ELF-1 (cell line): ENCODE measurements at places on chromosomes 2 and 18.

- peak; percentile 99 for DNase-seq
These were observed 184.6 kb downstream of the ZFP36L2 start for GRCh38 chr2:43041661-43042360.

- DNase-seq, result no peak
These were observed 713.6 kb downstream of the PLCL1 start for GRCh38 chr2:198517976-198518375.

DNA sequence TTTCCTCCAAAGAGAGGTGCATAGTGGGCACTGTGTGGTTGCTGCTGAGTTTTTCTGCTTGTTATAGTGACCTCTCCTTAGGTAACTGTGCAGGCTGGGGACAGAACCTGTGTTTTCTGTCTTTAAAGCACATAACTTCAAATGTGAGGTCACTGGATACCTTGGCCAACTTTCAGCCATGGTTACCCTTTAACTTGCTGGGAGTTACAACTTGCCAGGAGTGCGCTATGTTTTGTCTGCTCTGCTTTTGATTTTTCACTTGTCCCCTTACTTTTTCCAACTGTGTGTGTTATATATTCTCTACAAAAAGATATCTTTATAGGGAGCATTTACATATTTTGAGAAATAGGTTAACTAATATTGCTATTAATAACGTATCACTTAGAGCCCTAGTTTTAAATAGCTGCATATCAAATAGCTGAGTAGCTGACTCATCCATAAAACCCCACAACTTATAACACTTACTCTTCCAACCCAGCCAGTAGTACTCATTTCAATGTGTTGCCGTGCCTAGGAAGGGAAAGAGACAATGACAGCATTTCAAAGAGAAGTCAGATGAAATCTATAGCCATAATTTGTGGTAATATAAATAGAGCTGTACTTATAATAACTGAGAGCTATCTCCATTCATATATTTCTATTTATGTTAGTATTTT is 51.6 kb downstream of the DPP4 start:
- no peak for DNase-seq

GRCh38 chr2:157433394-157433793 is 10.5 kb downstream of the CYTIP start:
- DNase-seq, result no peak

DNA sequence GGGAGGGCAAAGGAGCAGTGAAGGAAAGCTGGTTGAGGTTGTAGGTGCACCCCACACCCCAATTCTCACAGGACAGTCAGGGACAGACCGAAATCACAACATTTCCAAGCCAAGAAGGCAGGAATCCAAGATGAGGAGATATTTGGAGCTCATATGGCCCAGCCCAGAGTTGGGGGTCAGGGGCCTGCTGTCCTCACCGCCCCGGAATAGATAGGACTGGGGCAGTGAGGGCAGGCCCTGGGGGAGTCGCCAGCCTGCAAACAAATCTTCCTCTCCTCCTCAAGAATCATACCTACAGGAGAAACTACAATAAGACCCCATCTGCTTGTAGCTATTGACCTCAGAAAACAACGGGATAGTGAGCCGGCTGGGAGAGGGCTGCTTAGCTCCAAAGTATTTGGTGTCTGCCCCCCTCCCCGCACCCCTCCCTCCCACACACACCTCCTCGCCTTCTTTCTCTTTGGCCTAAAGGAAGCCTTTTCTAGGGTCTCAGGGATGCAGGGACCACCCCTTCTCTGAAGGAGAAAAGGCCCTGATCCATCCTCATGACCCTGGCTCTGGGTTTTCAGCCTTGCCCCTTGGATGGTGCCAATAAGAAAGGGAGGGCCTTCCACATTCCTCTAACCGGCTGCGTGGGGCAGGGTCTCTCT is 3.8 kb downstream of the EN1 start:
- DNase-seq, result peak; percentile 6

GRCh38 chr18:44895176-44895798 is 214.6 kb downstream of the SETBP1 start:
- DNase-seq, result peak; percentile 12

- DNase-seq, result no peak
These were observed 16.9 kb upstream of the RGPD4 start for GRCh38 chr2:107809835-107810234.

GRCh38 chr2:170563401-170563800 is 151.7 kb upstream of the SP5 start:
- DNase-seq, result no peak

DNA sequence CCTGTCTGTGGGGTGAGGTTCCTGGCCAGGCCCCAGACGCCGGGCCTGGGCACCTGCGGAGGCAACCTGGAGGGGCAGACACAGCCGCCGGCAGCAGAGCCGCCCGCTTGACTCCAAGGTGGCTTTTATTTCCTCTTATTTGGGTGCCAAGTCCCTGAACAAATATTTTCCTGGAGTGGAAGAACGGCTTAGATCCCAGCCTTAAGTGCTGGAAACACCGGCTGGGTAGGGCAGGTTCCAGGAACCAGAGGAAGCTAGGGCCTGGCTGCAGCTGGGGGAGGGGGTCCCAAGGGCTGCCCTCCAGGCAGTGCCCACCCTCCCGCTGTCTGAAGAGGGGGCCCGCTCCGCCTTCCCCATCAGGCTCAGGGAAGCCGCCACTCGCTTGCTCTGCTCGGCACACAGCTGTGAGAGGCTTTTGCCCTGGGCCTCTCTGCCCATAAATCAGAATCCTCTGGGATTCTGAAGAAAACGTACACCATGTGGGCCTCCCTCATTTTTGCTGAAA is 28.2 kb downstream of the SDC1 start:
- no peak for DNase-seq

- no peak for DNase-seq
These were observed 111.7 kb upstream of the CSRNP3 start for GRCh38 chr2:165357758-165358157.

GRCh38 chr2:233124421-233125080 is 64.4 kb downstream of the INPP5D start:
- peak; percentile 81 for DNase-seq

DNA sequence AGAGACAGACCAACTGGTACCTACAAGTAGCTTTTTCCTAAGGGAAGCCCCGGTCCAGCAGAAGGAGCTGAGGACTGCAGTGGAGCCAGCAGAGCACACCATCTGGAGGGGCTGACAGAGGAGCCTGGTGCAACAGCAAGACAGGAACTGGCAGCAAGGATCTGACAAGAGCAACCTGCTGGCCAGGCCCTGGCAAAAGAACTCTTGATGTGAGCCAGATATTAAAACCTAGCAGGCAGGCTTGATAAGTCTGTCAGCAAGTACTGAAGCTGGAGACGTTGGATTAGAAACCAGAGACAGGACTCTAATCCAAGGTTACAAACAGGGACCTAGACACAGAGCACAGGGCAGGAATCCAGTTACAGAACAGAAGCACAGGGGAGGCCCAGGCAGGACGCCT is 260.7 kb upstream of the MGAT5 start:
- peak; percentile 37 for DNase-seq

DNA sequence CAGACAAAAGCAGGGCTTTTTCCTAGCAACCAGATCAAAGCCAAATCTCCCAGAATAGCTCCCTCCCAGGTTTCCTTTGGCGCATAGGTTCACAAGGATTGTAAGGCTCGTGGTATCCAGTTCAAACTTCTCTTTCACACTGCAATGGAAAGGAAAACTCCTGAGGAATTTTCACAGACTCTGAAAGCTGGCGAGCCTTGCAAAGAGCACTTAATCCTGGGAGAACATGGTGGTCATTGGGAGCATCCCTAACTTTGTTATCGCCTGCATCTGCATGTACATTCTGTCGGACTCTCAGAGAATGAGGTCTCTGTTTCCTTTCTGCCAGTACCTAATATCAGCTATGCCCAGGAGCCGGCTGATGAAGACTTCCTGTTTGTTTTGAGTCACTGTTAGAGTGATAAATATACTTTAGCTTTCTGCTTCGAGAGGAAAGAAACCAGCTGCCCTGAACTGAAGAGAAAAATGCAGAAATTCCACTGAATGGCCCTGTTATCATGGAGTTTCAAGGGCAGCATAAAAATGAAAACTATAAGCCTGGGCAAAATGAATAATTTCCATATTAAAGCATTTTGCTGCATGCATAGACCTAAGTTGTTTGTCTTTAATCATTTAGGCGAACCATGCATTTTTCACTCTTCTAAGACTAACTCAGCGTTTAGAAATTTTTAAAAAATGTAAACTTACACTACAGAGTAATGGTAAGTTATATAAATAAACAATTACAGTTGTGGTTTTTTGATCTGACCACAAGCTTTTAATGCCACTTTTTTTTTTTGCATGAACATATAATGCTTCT is 76.4 kb upstream of the ZEB2 start:
- DNase-seq, result peak; percentile 57

DNA sequence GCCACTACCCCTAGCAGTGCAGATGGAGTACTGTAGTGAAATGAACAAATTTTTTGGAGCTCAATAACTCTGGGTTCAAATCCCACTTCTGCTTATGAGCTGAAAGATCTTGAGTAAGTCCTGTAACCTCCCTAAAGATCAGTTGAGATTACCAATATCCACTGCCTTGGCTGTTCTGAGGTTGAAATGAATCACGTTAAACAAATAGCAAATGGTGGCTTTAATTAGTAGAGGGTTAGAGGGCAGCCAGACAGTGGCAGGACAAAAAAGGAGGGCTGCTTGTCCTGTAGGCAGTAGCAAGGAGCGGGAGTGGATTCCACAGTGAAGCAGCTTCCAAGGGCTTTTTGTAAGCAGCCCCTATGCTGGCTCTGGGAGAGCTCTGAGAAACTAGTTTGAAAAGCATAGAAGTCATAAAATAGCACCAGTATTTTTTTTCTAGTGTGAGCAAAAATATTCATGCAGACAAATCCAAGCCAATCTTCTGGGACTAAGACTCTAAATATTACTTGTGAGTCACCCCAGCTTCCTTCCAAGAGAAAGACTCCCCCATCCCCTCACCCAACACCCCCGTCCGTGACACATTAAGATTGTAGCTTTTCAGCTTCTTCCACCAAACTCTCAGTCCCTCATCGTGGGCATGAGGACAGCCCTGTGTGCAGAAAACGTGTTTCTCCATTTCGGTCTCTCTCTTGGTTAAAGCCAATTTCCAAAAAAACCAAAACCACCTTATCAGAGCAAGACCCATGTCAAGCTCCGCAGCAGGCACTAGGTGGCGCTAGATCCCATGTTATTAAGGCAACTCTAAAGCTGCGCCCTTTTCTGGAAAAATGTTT is 123.5 kb upstream of the LGALSL start:
- DNase-seq, result peak; percentile 86

DNA sequence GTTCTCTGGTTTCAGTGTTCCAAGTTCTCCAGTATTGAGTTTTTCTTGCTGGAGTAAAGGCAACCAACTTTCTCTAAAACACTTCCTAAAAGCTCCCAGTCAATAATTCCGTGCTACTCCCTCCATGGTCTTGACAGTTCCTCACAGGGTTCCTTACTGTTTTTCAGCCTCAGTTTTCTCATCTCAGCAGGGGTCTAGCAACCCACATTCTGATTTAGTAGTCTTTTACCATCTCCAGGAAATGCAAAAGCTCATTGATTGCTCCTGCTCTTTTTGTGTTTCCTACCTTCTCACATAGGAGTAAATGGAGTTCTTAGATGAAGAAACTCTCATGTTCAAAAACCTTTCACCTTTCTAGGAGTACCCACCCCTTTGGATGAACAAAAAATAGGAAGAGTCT is 978.8 kb upstream of the POU3F3 start:
- DNase-seq, result no peak

- DNase-seq, result peak; percentile 4
These were observed 38.7 kb downstream of the PSD4 start for GRCh38 chr2:113212245-113213060.

DNA sequence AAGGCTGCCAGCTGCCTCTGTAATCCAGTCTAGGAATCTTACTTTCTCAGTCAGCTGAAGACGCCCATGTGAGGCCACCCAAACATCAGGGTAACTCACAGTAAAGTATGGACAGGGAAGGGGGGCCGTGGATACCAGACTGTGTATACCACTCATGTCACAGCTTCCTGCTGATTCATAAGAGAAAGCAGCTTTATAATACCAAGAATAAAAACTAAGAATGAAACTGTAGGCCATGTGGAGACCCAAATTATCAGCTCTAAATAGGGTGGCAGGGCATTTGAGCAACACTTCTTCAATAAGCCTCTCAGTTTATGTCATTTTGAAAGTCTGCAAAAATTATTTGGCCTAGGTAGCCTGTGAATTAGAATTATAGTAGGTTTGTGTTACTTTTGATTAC is 115.0 kb upstream of the CDCA7 start:
- DNase-seq, result no peak

DNA sequence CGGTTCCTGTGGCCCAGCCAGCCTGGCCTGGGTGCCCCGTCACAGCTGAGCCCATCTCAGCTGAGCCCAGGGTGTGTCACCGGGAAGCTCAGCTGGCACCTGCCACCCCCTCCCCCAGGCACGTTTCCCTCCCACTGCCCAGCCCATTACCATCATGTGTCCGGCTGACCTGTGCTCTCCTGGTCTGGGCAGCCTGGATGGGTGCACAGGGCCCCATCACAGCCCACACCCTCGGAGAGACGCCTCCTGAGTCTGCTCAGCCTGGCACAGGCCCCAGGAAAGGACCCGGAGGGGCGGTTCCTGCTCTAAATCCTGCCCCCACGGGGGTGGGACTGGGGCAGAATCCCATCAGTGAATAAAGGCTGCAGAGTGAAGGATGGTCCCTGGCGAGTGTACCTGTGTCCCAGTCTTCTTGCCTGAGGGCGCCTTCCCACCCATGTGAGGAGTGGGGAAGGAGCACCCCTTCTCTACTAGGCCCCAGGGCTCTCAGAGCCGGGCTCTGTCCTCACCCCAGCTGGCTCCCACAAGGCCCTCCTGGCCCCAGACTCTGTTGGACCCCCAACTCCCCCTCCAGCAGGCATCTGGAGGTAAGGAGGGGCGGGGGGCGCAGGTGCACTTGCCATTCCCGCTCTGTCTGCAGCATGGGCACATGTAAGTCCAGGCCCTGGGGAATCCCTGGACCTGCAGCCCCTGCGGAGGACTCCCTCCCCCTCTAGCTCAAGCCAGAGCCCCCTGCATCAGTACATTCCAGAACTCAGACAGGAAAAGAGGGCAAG is 21.2 kb downstream of the GPC1 start:
- no peak for DNase-seq

DNA sequence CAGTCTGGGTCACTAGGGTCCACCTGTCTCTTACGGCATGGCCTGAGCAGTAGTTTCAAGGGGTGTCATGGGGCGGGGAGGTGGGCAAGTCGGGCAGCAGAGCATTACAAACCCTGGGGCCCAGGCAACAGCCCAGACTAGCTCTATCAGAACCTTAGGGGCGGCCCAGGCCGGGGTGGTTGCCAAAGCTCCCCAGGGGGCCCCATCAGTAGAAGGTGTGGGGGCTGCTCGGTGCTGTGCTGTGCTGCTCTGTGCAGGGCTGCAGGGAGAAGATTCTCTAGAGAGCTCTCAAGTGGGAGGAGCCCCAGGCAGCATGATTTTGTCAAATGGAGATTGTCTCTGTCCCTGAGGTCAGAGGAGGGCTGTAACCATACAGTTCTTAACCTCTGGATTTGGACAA is 36.4 kb upstream of the SLC14A1 start:
- DNase-seq, result no peak

- peak; percentile 5 for DNase-seq
These were observed 215.8 kb upstream of the DTNA start for GRCh38 chr18:34494359-34494696.

DNA sequence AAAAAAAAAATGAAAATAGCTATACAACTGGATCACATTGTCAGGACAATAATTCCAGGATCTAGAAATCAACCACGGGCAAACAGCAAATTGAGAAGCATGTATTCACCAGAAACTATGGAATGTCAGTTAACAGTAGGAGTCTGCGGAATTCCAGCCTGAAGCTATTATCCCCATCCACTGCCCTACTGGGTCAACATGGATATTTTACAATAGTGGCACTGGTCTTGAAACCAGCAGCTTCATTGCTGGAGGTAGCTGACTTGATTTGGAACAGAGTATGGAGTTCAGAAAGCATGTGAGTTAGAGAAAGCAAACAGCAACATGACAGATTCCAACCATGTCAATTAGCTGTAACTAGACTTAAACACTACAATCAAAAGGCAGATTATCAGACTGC is 55.7 kb upstream of the PDE1A start:
- DNase-seq, result no peak
